Left ventricle myocardium inferior (tissue), 1 donor: ENCODE measurements at places on chromosomes 4 and X. TPM values are rescaled to one million over a fixed set of nuclear protein-coding genes. Genes with fewer than 3 reads are reported as not detected.
A peak's percentile ranks its signal among the peaks of the same experiment; 100 is the strongest.

GRCh38 chr4:69775321-69775867 is 15.0 kb upstream of the SULT1B1 start:
- H3K36me3 ChIP-seq = no peaks in the 10 kb centered on the region
- H3K4me1 ChIP-seq = no peaks in the 10 kb centered on the region
- no peak for DNase-seq
- H3K27ac ChIP-seq = no peak overlapping the region
- no peaks in the 10 kb centered on the region for H3K27me3 ChIP-seq
- no peak overlapping the region for H3K4me3 ChIP-seq

DNA sequence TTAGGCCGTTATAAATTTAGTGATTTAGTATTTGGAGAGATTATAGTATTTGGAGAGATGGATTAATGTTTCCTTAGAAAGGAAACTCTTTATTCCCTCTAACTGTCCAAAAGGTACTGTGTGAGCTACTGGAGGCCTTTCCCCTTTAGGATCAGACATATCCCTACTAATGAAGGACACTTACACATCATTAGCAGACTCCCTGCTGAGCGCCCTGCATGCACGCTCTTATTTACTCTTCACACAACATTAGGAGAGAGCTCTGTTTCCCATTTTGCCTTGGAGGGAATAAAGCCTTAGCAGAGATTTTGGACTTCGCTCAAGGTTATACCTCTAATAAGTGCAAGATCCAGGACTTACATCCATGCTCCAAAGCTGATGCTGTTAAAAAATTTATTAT is 17.8 kb upstream of the STOX2 start:
- no peaks in the 10 kb centered on the region for H3K4me1 ChIP-seq
- H3K27ac ChIP-seq = no peak overlapping the region
- DNase-seq = no peak
- H3K27me3 ChIP-seq = no peaks in the 10 kb centered on the region
- no peak overlapping the region for H3K4me3 ChIP-seq

GRCh38 chr4:2411786-2412510 is 6.5 kb downstream of the ZFYVE28 start:
- H3K36me3 ChIP-seq = no peaks in the 10 kb centered on the region
- peak overlapping the region; percentile 84 for H3K27ac ChIP-seq
- H3K4me1 ChIP-seq = peaks cover 48% of the 10 kb centered on the region
- no peak for DNase-seq
- no peaks in the 10 kb centered on the region for H3K27me3 ChIP-seq
- no peak overlapping the region for H3K4me3 ChIP-seq

- DNase-seq = no peak
- no peaks in the 10 kb centered on the region for H3K4me1 ChIP-seq
- H3K4me3 ChIP-seq = no peak overlapping the region
- no peaks in the 10 kb centered on the region for H3K27me3 ChIP-seq
- H3K36me3 ChIP-seq = no peaks in the 10 kb centered on the region
These were observed 83.2 kb downstream of the GALNTL6 start for GRCh38 chr4:171896426-171896825.

DNA sequence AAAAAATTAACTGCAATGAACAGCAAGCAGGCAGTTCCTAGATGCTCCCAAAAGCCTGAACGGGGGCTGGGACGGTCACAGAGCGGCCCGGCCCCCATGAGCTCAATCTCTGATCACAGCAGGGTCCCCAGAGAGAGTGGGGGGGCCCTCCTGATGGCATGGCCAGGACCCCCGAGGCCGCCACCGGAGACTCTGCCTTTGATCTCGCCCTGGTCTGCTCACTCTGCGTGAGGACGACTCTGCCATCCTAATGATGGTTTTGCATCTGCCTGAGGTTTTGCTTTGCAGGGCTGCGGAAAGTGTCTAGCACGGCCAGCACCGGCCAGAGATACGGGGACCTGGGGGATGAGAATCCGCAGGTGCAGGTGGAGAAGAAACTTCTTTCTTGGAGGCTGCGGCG is 103.8 kb downstream of the SHOX start:
- H3K27me3 ChIP-seq = peaks cover 9% of the 10 kb centered on the region
- H3K4me3 ChIP-seq = no peak overlapping the region
- DNase-seq = no peak
- H3K27ac ChIP-seq = no peak overlapping the region
- no peaks in the 10 kb centered on the region for H3K4me1 ChIP-seq

The CDX4 gene
- total RNA-seq = not detected

- no peaks in the 10 kb centered on the region for H3K36me3 ChIP-seq
- H3K4me1 ChIP-seq = no peaks in the 10 kb centered on the region
- peaks cover 52% of the 10 kb centered on the region for H3K27me3 ChIP-seq
- H3K4me3 ChIP-seq = no peak overlapping the region
These were observed 7.8 kb downstream of the RBM47 start for GRCh38 chr4:40621592-40622512.

The NFXL1 gene
- 4.8 TPM for total RNA-seq

DNA sequence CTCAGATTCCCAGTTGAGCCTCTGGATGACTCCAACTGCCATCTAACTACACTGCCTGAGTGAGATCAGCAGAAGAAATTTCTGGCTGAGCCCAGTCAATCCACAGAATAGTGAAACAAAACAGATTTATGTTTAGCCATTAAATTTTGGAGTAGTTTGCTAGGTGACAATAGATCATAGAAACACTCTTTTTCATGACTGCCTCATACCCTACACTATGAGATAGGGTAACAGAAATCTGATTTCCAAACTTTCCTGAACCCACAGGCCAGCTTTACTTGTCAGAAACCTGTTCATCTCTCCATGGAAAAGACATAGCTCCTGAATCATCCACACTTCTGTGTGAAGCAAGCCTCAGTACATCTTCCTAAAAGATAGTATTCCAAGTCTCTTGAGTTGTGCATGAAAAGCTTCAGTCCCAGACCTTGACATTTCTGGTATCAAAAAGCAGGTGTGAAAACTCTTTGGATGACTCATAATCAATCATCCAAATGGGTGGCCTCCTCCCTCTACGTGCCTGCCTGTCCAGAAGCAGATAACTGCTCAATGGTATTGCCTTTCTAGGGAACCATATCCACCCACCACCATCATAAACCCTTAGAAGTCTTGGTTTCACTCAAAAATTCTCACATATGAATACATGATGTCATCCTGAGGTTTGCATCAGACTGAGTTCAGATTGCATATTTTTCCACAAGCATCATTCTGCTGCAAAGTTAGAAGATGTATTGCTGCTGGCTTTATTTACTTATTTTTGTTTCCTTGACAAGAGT is 47.5 kb upstream of the RAP2C start:
- H3K27ac ChIP-seq = no peak overlapping the region
- H3K4me1 ChIP-seq = no peaks in the 10 kb centered on the region
- no peak overlapping the region for H3K4me3 ChIP-seq
- H3K27me3 ChIP-seq = no peaks in the 10 kb centered on the region
- no peak for DNase-seq

DNA sequence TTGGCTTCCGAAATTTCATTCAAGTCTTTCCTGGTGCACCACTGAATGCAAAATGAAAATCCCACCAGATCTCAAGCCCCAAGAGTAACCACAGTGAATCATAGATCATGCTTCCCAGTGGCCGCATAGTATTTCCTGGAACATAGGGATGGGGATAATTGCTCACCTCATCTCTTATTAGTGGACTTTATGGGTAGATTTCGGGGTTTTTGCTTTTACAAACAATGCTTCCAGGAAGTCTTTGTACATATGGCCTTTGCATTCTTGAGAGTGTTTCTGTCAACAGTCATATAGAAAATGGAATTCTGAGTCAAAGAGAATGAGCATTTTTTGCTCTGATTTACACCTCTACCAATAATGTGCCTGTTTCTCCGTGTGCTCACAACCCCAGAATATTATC is 53.4 kb downstream of the PPEF2 start:
- H3K4me1 ChIP-seq = peaks cover 15% of the 10 kb centered on the region
- no peak overlapping the region for H3K27ac ChIP-seq
- H3K4me3 ChIP-seq = no peak overlapping the region
- H3K27me3 ChIP-seq = peaks cover 11% of the 10 kb centered on the region
- DNase-seq = no peak
- H3K36me3 ChIP-seq = no peaks in the 10 kb centered on the region

GRCh38 chr4:112513971-112514646 is 1.9 kb downstream of the NEUROG2 start:
- DNase-seq = no peak
- H3K4me1 ChIP-seq = peaks cover 61% of the 10 kb centered on the region
- H3K4me3 ChIP-seq = peak overlapping the region; percentile 69
- no peak overlapping the region for H3K27ac ChIP-seq

DNA sequence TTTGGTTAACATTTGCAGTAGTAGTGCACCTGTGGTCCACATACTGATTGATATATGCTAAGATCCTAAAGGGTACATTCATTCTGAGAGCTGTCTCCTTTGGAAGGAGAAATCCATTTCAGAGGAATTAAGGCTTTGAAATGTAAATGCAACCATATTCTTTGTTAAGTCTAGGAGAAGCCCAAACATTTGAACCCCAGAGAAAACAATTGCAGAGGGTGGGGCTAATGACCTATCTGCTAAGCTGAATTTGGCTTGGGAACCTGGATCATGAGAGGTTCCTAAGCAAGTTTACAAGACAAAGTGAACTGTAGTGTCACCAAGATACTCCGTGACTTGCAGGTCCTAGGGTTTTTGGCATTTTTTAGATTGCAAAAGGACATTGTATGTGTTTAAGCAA is 41.2 kb downstream of the LAS1L start:
- H3K27ac ChIP-seq = no peak overlapping the region
- H3K4me3 ChIP-seq = no peak overlapping the region
- DNase-seq = no peak
- no peaks in the 10 kb centered on the region for H3K27me3 ChIP-seq

The GC gene
- total RNA-seq = not detected

DNA sequence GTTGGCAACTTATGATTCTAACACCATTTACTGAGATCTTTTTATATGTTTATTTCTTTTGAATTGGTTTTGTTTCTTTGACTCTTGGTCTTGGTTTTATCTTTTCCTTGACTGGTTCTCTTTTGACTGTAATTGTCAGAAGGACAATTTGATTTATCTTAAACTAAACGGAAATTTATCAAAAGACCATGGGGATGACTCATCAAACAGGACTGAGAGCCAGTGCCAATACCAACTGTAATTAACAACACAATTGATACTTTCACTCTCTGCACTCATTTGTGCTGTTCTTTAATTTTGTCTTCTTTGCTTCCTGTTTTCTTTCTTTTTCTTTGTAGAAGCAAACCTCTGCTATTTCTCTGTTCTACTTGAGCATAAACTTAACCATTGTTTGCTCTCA is 776.8 kb downstream of the CCSER1 start:
- no peaks in the 10 kb centered on the region for H3K27me3 ChIP-seq
- no peak for DNase-seq
- H3K27ac ChIP-seq = no peak overlapping the region
- no peaks in the 10 kb centered on the region for H3K36me3 ChIP-seq
- no peak overlapping the region for H3K4me3 ChIP-seq

DNA sequence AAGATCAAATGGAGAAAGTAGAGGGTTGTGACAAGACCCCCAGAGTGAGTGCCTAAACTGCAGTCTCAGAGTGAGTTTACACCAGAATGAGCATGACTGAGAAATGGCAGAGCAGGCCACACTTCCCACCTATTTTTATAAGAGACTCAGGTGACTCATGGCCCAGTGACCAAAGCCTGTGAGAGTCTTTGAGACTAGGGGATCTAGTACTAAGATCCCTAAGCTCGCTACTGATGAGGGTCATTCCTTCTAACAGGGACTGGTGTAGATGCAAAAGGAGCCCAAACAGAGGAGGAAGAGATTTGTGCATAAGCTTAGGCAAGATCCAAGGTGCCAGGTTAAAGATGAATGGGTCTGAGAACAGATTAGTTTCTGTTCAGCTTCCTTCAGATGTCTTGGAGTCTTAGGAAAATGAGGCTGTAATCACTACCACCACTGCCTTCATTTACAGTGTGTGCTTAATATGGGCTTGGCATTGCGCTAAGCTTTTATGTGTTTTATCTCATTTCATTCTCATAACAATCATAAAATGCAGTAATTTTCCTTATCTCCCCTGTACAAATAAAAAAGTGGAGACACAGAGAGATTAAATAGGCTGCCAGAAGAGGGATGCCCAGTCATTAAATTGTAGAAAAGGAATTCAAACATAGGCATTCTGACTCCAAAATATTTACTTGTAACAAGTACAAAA is 62.8 kb downstream of the RWDD4 start:
- no peak overlapping the region for H3K4me3 ChIP-seq
- H3K36me3 ChIP-seq = no peaks in the 10 kb centered on the region
- H3K4me1 ChIP-seq = no peaks in the 10 kb centered on the region
- no peaks in the 10 kb centered on the region for H3K27me3 ChIP-seq
- H3K27ac ChIP-seq = no peak overlapping the region

GRCh38 chr4:164748375-164748774 is 5.6 kb upstream of the SMIM31 start:
- peaks cover 7% of the 10 kb centered on the region for H3K27me3 ChIP-seq
- DNase-seq = no peak
- no peak overlapping the region for H3K27ac ChIP-seq

DNA sequence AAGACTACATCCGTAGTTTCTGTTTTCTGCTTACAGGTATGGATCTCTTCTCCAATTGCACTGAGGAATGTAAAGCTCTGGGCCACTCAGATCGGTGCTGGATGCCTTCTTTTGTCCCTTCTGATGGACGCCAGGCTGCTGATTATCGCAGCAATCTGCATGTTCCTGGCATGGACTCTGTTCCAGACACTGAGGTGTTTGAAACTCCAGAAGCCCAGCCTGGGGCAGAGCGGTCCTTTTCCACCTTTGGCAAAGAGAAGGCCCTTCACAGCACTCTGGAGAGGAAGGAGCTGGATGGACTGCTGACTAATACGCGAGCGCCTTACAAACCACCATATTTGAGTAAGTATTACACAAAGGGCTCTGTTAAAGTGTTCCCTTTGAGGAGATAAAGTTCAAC is 13.8 kb downstream of the PCDH10 start:
- no peaks in the 10 kb centered on the region for H3K36me3 ChIP-seq
- DNase-seq = no peak
- no peak overlapping the region for H3K27ac ChIP-seq
- H3K4me1 ChIP-seq = no peaks in the 10 kb centered on the region
- H3K27me3 ChIP-seq = peaks cover 5% of the 10 kb centered on the region
- no peak overlapping the region for H3K4me3 ChIP-seq

The ASMT gene
- total RNA-seq = not detected

DNA sequence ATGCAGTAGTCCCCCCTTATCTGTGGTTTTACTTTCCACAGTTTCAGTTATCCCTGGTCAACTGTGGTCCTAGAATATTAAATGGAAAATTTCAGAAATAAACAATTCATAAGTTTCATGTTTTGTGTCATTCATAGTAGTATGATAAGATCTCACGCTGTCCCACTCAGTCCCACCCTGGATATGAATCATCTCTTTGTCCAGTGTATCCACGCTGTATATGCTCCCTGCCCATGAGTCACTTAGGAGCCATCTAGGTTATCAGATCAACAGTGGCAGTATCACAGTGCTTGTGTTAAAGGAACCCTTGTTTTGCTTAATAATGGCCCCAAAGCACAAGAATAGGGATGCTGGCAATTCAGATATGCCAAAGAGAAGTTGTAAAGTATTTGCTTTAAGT is 16.2 kb upstream of the SYTL4 start:
- no peak for DNase-seq
- H3K27ac ChIP-seq = no peak overlapping the region
- H3K36me3 ChIP-seq = no peaks in the 10 kb centered on the region
- H3K27me3 ChIP-seq = no peaks in the 10 kb centered on the region

The GPC3 gene
- 5.4 TPM for total RNA-seq

GRCh38 chr4:139361301-139361700 is 59.0 kb upstream of the NDUFC1 start:
- H3K4me1 ChIP-seq = no peaks in the 10 kb centered on the region

GRCh38 chr4:141458501-141458900 is 177.9 kb upstream of the IL15 start:
- no peaks in the 10 kb centered on the region for H3K4me1 ChIP-seq
- no peak overlapping the region for H3K4me3 ChIP-seq
- no peaks in the 10 kb centered on the region for H3K36me3 ChIP-seq
